ENCODE measurements at places on chromosomes 16 and 17. TPM values are rescaled to one million over a fixed set of nuclear protein-coding genes. Genes with fewer than 3 reads are reported as not detected.

GRCh38 chr17:46027048-46027975, 28.3 kb downstream of the STH start:
- H3K27me3 ChIP-seq, result no peaks in the 10 kb centered on the region
- DNase-seq, result no peak
- no peak overlapping the region for H3K4me3 ChIP-seq
- no peak overlapping the region for H3K27ac ChIP-seq
- H3K36me3 ChIP-seq, result peaks cover 32% of the 10 kb centered on the region
- H3K4me1 ChIP-seq, result peaks cover 25% of the 10 kb centered on the region

Gene CRISPLD2
- 0.23 TPM for total RNA-seq

DNA sequence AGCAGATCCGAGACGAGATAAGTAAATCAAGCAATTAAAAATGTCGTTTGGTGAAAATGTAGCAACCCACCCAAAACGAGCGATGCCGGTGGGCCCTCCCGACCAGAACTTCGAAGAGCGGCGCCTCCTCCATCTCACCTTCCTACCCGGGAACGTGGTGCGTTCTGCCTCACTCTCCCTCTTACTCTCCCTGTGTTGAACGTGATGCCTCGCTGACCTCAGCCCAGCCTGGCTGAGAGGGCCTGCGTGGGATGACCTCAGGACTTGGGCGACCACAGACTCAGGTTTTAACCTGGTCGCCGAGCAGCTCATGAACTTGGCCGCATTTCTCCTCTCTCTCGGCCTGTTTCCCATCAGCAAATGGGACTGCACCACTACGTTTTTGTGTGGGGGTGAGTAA, 69.7 kb upstream of the RPL38 start:
- no peaks in the 10 kb centered on the region for H3K36me3 ChIP-seq
- no peak overlapping the region for H3K27ac ChIP-seq

DNA sequence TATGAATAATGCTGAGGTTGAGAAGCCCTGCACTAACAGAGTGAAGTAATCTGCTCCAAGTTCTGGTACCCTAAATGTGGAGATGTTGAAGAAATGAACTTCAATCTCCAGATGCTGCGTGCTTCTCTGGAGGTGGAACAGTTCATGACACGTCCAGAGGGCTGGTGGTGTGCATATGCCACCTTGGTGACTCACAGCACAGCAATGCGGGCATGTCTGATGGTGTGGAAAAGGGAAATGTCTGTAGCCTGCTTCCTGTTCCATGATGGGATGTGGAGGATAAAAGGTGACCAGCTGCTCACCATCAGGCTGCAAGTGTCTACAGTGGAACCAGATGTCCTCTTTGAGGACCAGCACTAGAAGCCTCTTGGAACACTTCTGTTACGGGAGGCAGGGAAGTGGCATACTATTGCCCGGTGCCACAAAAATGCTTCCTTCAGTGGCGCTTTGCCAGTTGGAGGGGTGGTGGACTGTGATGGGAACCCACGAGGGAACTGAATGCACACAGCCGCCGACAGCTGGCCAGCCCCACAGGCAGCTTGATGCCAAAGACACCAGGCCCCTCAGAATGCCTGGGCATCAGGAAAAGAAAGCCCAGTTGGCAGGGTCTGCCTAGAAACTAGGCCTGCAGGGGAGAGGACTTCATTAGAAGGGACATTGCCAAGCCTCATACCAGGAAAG, 19.9 kb downstream of the SNX11 start:
- H3K4me3 ChIP-seq, result no peak overlapping the region
- no peaks in the 10 kb centered on the region for H3K27me3 ChIP-seq
- DNase-seq, result no peak
- H3K36me3 ChIP-seq, result peaks cover 37% of the 10 kb centered on the region

Gene SDR42E2
- not detected for total RNA-seq

- no peaks in the 10 kb centered on the region for H3K27me3 ChIP-seq
- no peaks in the 10 kb centered on the region for H3K4me1 ChIP-seq
- H3K36me3 ChIP-seq, result no peaks in the 10 kb centered on the region
- H3K4me3 ChIP-seq, result no peak overlapping the region
- no peak for DNase-seq
Observed at GRCh38 chr16:63223851-63224250, 1187.6 kb upstream of the CDH8 start.

DNA sequence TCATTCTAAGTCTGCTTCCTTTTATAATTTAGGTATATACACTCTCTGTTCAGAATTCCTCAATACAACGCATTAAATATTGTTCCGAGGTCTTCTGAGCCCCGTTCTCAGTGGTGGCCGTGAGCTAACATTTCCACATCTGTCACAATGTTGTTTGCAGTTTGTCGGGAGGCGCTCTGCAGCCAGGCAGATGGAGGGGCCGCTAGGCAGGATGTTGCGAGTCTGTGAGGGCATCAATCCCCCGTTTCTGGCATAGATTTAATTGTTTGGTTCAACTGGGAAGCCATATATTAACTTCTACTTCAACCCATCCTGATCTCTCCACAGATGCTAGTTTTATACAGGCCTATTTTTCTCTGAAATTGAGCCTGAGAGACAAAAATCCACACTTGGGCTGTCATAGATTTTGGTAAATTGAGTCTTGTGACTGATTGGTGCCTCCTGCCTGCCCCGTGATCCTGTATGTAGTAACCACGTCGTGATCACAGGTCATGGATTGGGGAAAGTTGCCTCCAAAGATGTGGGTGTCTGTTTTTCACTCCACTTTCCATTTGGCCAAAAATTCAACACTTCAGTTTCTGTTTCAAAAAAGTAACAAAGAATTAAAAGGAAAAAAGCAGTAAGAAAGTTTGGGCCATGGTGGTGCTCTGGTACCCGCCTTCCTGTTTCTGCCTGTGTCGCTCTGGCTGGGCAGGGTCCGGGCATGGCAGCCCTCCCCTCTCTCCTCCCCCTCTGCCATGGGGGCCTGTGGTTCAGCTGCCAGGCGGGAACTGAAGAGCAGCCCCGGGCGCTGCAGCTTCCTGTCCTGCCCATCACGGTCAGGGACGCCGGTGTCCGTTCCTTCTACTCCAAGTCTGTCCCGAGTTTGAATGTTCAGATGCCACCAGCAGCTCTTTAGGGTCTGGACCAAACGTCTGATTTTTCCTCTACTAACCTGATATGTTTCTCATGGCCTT, 41.5 kb downstream of the RPTOR start:
- peaks cover 30% of the 10 kb centered on the region for H3K4me1 ChIP-seq
- peak overlapping the region; percentile 22 for H3K27ac ChIP-seq
- peaks cover 7% of the 10 kb centered on the region for H3K36me3 ChIP-seq
- H3K4me3 ChIP-seq, result no peak overlapping the region

DNA sequence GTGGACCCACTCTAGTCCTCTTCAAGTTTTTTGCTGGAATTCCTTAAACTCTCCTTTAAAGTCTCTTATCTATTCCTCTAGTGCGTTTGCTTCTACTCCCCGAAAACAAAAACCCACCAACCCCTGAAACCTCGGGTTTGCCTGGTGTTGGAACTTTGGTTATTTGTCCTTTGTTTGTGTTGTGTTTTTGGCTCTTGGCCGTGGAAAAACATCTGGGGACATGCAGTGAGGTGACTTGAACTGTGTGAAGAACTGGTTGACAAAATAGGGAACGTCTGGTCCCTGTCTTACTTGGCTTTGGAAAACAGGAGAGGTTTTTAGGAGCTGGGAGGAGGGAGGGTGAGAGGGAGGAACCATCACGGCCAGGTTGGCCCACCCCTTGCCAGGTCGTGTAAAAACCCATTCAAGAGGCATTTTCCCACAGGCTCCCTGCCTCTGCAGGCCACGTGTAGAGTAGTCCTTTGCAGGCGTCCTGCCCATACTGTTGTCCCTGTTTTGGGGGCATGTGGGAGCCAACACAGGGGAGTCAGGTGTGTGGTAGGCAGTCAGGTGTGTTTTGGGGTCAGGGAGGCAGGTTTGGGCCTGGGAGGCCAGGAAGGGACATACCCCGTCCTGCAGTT, 169.3 kb downstream of the RAB11FIP4 start:
- H3K4me3 ChIP-seq, result peak overlapping the region; percentile 35
- no peak for DNase-seq
- peaks cover 25% of the 10 kb centered on the region for H3K27me3 ChIP-seq
- no peaks in the 10 kb centered on the region for H3K36me3 ChIP-seq

DNA sequence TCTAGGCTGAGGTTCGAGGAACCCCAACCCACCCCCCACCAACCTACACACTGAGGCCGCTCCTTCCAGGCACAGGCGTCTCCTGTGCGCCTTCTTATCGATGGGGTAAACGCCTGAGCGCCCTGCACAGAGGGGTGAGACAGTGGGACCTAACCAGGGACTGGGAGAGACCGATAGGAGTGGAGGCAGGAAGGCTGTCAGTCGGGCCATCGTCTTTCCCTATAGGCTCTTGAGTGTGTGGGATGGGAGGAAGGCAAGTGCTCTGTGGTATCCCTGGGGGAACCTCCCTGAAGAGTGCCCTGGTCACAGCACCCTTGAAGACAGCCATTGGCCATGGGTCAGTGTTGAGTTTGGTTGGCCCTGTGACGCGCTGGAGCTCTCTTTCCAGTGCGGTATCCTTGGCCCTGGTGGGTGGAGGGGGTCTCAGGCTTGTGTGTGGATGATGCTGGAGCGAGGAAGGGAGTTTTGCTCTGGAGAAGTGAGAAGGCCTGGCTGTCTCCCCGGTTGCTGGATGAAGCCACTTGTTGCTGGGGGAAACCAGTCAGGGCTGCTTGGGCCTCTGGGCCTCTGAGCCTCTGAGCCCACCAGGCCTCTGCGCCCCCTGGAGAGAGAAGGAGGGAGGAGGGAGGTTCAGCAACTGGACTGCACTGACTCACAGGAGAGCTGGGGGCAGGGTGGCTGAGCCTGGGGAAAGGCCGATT, 1.7 kb downstream of the GPRC5C start:
- peaks cover under 1% of the 10 kb centered on the region for H3K36me3 ChIP-seq
- peaks cover 61% of the 10 kb centered on the region for H3K27me3 ChIP-seq
- H3K27ac ChIP-seq, result no peak overlapping the region
- no peak overlapping the region for H3K4me3 ChIP-seq
- peaks cover 13% of the 10 kb centered on the region for H3K4me1 ChIP-seq
- DNase-seq, result no peak

DNA sequence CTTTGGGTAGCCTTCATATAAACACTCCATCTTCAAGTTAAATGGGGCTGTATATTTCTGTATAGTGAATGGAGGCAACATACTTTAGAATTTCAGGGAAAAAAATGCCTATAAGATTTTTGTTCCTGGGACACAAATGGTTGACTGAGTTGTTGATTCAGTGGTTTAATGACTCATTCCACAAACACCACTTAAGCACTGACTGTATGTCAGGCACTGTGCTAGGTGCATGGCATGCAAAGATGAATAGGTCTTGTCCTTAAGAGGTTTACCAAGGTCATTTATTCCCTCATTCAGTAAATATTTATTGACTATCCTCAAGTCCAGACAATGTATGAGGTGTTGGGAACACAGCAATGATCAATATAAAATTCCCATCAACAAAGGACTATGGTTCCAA, 417.1 kb downstream of the CA10 start:
- DNase-seq, result no peak
- H3K36me3 ChIP-seq, result no peaks in the 10 kb centered on the region
- H3K27me3 ChIP-seq, result no peaks in the 10 kb centered on the region
- H3K4me3 ChIP-seq, result no peak overlapping the region
- peaks cover 1% of the 10 kb centered on the region for H3K4me1 ChIP-seq

GRCh38 chr17:20968913-20969616, 73.7 kb downstream of the USP22 start:
- no peak overlapping the region for H3K27ac ChIP-seq
- H3K4me1 ChIP-seq, result no peaks in the 10 kb centered on the region
- no peaks in the 10 kb centered on the region for H3K36me3 ChIP-seq
- DNase-seq, result no peak
- H3K27me3 ChIP-seq, result peaks cover 23% of the 10 kb centered on the region
- H3K4me3 ChIP-seq, result no peak overlapping the region

Gene CACNG5
- not detected for total RNA-seq

Gene PPP1R27
- total RNA-seq, result not detected

GRCh38 chr17:50177983-50178834, 12.4 kb downstream of the SGCA start:
- H3K4me1 ChIP-seq, result peaks cover 18% of the 10 kb centered on the region
- no peaks in the 10 kb centered on the region for H3K36me3 ChIP-seq
- peak; percentile 52 for DNase-seq
- H3K27me3 ChIP-seq, result peaks cover 16% of the 10 kb centered on the region

Gene C16orf92
- total RNA-seq, result not detected

Gene PRAC2
- not detected for total RNA-seq

Gene MYO1D
- 8.3 TPM for total RNA-seq

- no peaks in the 10 kb centered on the region for H3K36me3 ChIP-seq
- H3K27me3 ChIP-seq, result no peaks in the 10 kb centered on the region
- no peak overlapping the region for H3K4me3 ChIP-seq
- H3K4me1 ChIP-seq, result no peaks in the 10 kb centered on the region
Observed at GRCh38 chr16:1431497-1432270, 806 bp downstream of the PERCC1 start.

GRCh38 chr16:3690980-3691720, 26.2 kb downstream of the TRAP1 start:
- H3K36me3 ChIP-seq, result peaks cover 18% of the 10 kb centered on the region
- H3K27me3 ChIP-seq, result no peaks in the 10 kb centered on the region
- H3K4me3 ChIP-seq, result no peak overlapping the region
- peaks cover 8% of the 10 kb centered on the region for H3K4me1 ChIP-seq
- H3K27ac ChIP-seq, result no peak overlapping the region
- DNase-seq, result no peak

DNA sequence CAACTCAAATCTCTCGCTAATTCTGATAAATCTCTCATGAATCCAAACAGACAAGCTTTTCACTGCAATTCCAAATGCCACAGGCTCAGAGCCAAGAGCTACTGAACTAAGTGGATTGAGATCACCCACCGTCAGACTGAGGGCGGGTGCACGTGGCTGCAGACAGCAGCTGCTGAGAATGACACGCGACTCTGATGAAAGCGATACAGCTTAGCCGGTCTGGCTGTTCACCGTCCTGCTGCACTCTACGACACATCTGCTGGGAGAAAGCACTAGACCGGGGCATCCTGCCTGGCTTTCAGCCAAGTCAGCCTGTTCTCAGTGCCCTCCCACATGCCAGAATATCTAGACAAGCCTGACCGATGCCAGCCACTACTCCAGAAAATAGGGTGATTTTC, 42.6 kb downstream of the KLHDC4 start:
- H3K36me3 ChIP-seq, result peaks cover 65% of the 10 kb centered on the region
- H3K4me1 ChIP-seq, result peaks cover 6% of the 10 kb centered on the region
- no peak for DNase-seq
- H3K27me3 ChIP-seq, result no peaks in the 10 kb centered on the region

Gene TEKT5
- total RNA-seq, result not detected

DNA sequence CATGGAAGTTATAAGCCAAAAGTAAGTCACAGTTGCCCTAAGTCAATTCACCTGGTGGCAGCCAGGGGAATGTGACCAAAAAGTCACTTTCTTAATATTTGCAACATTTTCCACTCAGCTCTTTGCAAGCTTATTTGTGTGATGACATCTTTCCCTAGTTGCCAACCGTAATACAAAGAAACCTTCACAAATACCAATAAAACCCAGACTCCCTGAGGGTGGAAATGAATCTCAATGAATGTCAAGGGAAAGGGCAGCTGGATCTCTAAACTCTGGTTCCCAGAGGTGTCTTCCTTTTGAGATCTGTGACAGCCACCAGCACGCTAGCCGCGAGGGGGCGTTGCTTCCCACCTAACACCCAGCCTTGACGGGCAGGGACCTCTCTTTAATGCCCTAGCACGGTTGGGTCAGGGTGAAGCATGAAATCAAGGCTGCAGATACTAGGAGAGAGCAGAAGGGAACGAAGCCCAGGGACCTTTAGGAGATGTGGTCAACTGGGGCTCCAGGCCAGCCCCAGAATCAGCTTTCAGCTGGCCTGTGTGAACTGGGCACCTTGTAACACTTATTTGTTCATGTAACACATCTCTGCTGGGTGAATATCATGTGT, 82.2 kb downstream of the CMC2 start:
- DNase-seq, result peak; percentile 52
- peaks cover 14% of the 10 kb centered on the region for H3K27me3 ChIP-seq
- no peak overlapping the region for H3K27ac ChIP-seq
- H3K4me1 ChIP-seq, result no peaks in the 10 kb centered on the region
